ENCODE measurements at places on chromosomes 11 and 22. TPM values are rescaled to one million over a fixed set of nuclear protein-coding genes. Genes with fewer than 3 reads are reported as not detected.

APOL5 gene
- total RNA-seq: not detected

ARHGAP8 gene
- total RNA-seq: 27.6 TPM

PGA4 gene
- 8.1 TPM for total RNA-seq

FREY1 gene
- not detected for total RNA-seq

- H3K36me3 ChIP-seq: no peaks in the 10 kb centered on the region
- no peak for DNase-seq
- no peaks in the 10 kb centered on the region for H3K27me3 ChIP-seq
- H3K4me3 ChIP-seq: no peak overlapping the region
These were observed 26.8 kb upstream of the PPP2R1B start for GRCh38 chr11:111792955-111793500.

- H3K27me3 ChIP-seq: no peaks in the 10 kb centered on the region
- no peaks in the 10 kb centered on the region for H3K4me1 ChIP-seq
- no peak overlapping the region for H3K4me3 ChIP-seq
- H3K27ac ChIP-seq: no peak overlapping the region
These were observed 70.6 kb downstream of the PRMT3 start for GRCh38 chr11:20457934-20458680.

GRCh38 chr11:128643661-128644317 lies 50.1 kb upstream of the FLI1 start:
- H3K27me3 ChIP-seq: no peaks in the 10 kb centered on the region
- H3K27ac ChIP-seq: no peak overlapping the region
- peak; percentile 50 for DNase-seq
- H3K36me3 ChIP-seq: no peaks in the 10 kb centered on the region
- H3K4me3 ChIP-seq: no peak overlapping the region

DNA sequence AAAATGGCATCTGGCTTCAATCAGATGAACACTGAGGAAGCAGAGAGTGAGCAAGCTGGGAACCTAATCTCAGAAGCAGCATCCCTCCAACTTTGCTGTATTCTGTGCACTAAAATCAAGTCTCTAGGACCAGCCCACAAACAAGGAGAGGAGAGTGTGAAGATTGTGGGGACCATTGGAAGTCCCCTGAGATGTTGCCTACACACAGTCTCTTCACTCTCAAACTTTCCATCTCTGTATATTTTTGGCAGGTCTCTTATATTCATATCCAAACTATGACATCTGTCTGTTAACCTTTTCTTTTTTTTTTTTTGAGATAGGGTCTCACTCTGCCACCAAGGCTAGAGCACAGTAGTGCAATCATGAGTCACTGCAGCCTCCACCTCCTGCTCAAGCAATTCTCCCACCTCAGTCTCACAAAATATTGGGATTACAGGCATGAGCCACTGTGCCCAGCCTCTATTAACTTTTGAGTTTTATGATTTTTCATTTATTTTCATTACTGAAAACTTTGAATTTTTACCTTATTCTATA lies 1096.4 kb downstream of the TBC1D22A start:
- no peak for DNase-seq
- H3K27me3 ChIP-seq: no peaks in the 10 kb centered on the region
- H3K36me3 ChIP-seq: no peaks in the 10 kb centered on the region
- H3K4me1 ChIP-seq: no peaks in the 10 kb centered on the region
- no peak overlapping the region for H3K4me3 ChIP-seq

- H3K4me1 ChIP-seq: no peaks in the 10 kb centered on the region
- no peak for DNase-seq
- no peaks in the 10 kb centered on the region for H3K27me3 ChIP-seq
- no peak overlapping the region for H3K4me3 ChIP-seq
- no peak overlapping the region for H3K27ac ChIP-seq
These were observed 5.4 kb downstream of the PDE2A start for GRCh38 chr11:72668629-72669347.

GRCh38 chr11:66080055-66080817 lies 10.2 kb downstream of the PACS1 start:
- no peak overlapping the region for H3K4me3 ChIP-seq
- H3K27me3 ChIP-seq: no peaks in the 10 kb centered on the region
- H3K36me3 ChIP-seq: no peaks in the 10 kb centered on the region
- H3K27ac ChIP-seq: peak overlapping the region; percentile 11

DNA sequence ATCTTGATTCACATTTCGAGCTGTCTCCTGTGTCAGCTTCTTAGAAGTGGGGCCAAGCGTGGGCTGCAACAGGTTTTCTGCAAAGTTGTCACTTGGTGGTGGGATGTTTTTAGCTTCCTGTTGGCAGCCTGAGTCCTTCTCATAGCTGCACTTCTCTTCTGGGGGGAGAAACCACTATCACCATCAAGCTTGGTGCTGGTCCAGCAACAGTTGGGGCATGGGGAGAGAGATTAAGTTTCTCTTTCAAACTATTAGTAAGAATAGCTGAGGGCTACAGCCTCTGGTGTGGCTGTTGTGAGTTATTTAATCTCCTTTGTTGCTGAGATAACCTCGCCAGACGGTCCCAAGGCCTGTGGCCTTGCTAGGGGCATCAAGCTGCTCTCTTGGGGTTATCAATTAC lies 123.3 kb upstream of the CRYBB3 start:
- H3K4me1 ChIP-seq: peaks cover 23% of the 10 kb centered on the region
- no peak overlapping the region for H3K27ac ChIP-seq
- DNase-seq: no peak
- H3K36me3 ChIP-seq: no peaks in the 10 kb centered on the region
- H3K4me3 ChIP-seq: no peak overlapping the region

DNA sequence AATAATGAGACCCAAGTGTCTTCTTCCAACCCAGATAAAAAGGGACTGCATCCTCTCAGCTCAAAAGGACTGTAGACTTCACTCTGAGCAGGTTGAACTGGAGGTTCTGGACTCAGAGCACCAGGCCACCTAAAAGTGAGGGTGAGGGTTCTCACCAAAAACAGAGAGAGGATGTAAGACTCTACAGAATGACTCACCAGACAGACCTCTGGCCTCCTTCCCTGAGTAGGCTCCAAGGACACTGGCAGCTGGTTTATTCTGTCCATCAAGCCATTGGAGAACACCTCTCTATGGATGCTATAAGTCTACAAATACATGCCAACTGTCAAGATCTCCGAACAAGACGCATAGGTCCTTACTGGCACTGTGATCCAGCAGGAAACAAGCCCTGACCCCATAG lies 27.2 kb downstream of the FEZ1 start:
- DNase-seq: no peak
- no peaks in the 10 kb centered on the region for H3K4me1 ChIP-seq
- no peak overlapping the region for H3K4me3 ChIP-seq
- H3K36me3 ChIP-seq: no peaks in the 10 kb centered on the region
- no peaks in the 10 kb centered on the region for H3K27me3 ChIP-seq

DNA sequence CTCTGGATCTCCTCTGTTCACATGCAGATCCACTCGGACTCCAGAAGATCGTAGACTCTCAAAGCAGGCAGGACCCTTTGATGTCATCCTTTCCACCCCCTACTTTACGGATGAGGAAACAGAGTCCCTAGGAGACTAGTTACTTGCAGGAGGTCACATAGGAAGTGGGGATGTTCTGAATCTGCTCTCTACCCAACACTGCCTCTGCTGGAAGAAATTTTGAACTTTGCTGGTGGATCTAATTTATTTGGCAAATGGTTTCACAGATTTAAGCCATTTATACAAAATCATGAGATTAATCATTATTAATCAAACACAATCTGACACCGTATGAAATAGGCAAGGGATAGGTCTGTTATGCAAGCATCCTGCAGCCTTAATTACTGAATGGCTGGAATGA lies 55.0 kb upstream of the USP47 start:
- H3K36me3 ChIP-seq: no peaks in the 10 kb centered on the region
- DNase-seq: no peak
- H3K27me3 ChIP-seq: no peaks in the 10 kb centered on the region
- H3K4me1 ChIP-seq: no peaks in the 10 kb centered on the region
- no peak overlapping the region for H3K27ac ChIP-seq

- no peak overlapping the region for H3K27ac ChIP-seq
- H3K27me3 ChIP-seq: no peaks in the 10 kb centered on the region
- H3K4me3 ChIP-seq: no peak overlapping the region
- no peaks in the 10 kb centered on the region for H3K36me3 ChIP-seq
- DNase-seq: no peak
These were observed 879.0 kb upstream of the CCDC90B start for GRCh38 chr11:84165139-84165538.

DNA sequence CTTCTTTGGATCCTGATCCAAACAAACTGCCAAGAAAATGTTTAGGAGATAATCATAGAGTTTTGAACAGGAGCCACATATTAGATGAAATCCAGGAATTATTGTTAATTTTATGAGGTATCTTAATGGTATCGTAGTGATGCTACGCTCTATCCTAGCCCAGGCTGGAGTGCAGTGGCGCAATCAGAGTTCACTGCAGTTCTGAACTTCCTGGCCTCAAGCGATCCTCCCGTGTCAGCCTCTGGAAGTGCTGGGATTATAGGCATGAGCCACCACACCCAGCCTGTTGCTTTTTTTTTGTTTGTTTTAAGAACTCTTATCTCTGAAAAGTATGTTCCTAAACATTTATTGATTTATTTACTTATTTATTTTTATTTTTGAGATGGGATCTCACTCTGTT lies 2.4 kb downstream of the GSTT4 start:
- no peak overlapping the region for H3K4me3 ChIP-seq
- H3K36me3 ChIP-seq: no peaks in the 10 kb centered on the region
- H3K27me3 ChIP-seq: no peaks in the 10 kb centered on the region
- no peak for DNase-seq
- peaks cover 4% of the 10 kb centered on the region for H3K4me1 ChIP-seq

DNA sequence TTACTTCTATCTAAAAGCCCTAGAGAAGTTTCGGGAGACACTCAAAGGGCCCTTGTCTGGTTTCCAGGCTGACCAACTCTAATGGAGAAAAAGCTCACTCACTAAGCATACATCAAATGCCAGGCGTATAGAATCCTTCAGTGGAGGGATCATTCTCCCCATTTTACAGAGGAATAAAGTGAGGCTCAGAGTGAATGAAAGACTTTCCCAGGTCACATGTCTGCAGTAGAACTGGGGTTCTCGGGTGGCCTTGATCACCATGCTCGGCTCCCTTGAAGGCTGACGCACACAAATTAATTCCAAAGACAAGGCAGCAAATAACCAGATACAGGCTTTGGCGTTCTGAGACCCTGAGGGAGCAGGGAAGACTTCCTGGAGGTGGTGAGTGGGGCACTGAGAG lies 60.0 kb downstream of the THAP12 start:
- no peak overlapping the region for H3K4me3 ChIP-seq
- H3K36me3 ChIP-seq: no peaks in the 10 kb centered on the region
- DNase-seq: no peak
- H3K4me1 ChIP-seq: peaks cover 12% of the 10 kb centered on the region
- H3K27ac ChIP-seq: no peak overlapping the region

DNA sequence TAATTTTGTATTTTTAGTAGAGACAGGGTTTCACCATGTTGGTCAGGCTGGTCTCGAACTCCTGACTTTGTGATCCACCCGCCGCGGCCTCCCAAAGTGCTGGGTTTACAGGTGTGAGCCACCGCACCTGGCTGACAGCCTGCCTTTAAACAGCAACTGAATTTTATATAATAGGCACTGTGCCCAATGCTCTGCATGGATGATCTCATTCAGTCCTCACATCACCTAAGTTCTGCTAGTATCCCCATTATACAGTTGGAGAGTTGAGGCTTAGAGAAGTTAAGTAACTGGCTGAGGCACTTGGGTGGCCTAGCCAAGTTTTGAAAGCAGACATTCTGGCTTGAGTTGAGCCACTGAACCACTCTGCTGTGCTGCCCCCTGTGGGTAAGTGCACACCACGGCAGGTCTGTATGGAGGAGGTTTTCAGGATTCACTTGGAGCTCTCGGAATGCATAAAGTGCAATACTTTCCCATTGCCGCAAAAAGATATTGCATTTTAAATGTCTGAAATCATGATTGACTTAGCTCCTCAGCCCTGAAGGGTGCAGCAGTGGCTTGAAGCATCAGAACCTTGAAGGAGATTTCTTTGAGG lies 112.4 kb downstream of the LDLRAD3 start:
- H3K4me3 ChIP-seq: no peak overlapping the region
- no peak overlapping the region for H3K27ac ChIP-seq
- DNase-seq: no peak
- no peaks in the 10 kb centered on the region for H3K27me3 ChIP-seq
